ENCODE measurements at places on chromosomes 1 and 21.

DNA sequence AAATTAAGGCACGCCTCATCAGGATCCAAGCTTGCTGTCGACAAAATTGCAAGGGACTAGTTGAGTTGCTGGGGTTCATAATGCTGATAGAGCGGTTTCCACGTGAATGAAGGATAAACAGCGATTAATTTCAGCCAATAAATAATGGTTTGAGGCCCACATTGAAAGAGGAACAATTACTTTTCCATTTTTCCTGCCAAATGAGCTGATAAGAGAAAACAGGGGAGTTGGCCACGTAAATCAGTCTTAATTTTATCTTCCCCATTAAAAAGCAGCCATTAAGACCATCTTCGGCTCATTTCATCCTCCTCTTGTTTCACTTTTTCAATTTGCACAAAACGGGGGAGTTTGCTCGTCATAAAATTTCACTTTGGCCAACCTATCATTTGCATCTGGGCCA, 235.5 kb upstream of the RRP15 start:
- no peak for DNase-seq

DNA sequence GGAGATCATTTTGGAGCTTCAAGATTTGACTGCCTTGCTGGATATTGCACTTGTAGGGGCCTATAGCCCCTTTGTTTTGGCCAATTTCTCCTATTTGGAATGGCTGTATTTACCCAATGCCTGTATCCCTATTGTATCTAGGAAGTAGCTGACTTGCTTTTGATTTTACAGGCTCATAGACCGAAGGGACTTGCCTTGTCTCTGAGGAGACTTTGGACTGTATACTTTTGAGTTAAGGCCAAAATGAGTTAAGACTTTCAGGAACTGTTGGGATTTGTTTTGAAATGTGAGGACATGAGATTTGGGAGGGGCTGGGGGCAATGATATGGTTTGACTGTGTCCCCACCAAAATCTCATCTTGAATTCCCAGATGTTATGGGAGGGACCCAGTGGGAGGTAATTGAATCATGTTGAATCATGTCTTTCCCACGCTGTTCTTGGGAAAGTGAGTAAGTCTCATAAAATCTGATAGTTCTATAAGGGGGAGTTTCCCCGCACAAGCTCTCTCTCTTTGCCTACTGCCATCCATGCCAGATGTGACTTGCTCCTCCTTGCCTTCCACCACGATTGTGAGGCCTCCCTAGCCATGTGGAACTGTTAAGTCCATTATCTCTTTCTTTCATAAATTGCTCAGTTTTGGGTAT, 276.1 kb downstream of the LMX1A start:
- no peak for DNase-seq

DNA sequence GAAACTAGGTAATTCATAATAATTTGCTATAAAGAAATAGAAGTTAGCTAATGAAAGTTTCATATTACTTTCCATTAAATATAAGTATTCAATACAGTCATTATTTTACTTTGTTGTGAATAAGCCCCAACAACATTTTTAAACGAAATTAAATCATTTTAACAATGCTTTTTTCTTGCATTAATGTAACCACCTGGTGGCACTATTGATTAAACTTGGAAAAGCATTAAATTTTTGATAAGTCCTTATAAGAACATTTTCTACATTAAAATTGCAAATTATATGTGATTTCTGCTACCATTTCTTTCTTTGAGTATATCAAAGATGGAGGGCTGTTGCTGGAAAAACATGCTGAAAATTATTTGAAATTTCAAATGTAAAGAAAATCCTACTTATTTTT, 918.8 kb upstream of the TMPRSS15 start:
- DNase-seq, result no peak

DNA sequence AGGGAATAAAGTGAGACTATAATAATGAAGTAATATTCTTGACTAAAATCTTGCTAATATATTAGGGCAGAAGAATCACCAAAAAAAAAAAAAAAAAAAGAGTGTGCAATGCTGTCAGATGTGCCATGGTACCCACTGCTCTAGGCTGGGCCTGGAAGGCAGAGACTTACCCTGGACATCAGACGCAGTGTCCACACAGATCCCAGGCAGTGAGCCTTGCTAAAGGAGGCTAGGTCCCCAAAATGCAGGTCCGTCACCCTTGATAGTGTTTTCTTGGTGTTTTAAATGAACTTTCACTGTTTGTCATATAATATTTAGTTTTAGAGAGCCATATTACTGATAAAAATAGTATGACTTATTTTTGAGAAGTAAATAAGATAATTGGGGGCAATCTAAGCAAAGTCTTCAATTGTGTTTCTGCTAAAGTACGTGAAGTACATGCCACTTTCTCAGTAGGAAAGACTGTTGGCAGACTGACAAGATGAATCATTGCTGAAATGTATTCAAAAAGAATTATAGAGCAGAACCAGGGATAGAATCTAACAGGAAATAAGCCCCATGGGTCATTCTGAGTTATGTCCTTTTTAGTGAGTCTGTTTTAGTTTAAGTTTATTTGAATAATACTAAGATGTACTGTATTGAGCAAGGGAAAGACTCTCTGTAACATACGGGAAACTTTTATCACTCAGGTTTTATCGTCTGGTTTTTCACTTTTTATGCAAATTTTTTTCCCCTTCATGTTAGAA, 74.6 kb upstream of the PDC start:
- DNase-seq, result no peak

GRCh38 chr1:244796719-244797406, 38.6 kb upstream of the COX20 start:
- peak; percentile 58 for DNase-seq

- no peak for DNase-seq
Observed at GRCh38 chr1:23902321-23903278, 10.6 kb downstream of the CNR2 start.

DNA sequence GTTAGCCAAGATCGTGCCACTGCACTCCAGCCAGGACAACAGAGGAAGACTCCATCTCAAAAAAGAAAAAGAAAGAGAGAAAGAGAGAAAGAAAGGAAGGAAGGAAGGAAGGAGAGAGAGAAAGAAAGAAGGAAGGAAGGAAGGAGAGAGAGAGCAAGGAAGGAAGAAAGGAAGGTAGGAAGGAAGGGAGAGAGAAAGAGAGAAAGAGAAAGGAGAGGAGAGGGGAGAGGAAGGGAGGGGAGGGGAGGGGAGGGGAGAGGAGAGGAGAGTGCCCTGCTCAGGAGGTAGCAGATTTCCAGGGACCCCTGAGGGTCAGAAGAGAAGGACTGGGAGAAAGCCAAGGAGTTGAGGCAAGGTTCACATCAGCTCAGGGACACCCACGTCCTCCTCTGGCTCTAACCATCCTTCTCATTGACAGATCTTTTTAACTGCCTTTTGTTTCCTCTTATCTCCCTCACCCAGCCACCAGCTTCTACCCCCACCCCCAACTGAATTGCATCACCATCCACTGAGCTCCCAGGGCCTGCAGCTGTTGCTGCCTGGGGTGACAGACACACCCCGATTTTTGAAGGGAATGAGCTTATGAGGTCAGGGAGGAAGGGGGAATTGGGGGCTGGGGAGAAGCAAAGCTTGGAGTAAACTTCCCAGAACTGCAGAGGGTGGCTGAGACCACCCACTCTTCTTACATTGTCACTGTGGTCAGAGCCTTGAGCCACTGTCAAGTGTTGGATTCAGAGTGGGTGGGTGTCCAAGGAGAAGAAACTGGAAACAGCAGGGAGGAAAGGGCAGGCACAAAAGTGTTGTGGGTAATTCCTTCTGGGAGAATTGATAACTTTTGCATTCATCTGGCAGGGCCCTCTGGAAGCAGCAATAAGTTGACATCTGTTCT, 91.6 kb downstream of the GLUL start:
- DNase-seq, result no peak

- DNase-seq, result no peak
Observed at GRCh38 chr1:157312082-157312812, 174.1 kb upstream of the ETV3 start.
